ENCODE measurements at places on chromosomes 13 and 19.
A peak's percentile ranks its signal among the peaks of the same experiment; 100 is the strongest.

GRCh38 chr19:38656171-38656981 lies 8.9 kb downstream of the ACTN4 start:
- DNase-seq, result no peak
- H3K36me3 ChIP-seq, result peaks cover 45% of the 10 kb centered on the region

- H3K27me3 ChIP-seq, result peaks cover 60% of the 10 kb centered on the region
- no peak overlapping the region for H3K4me3 ChIP-seq
- H3K4me1 ChIP-seq, result peaks cover 23% of the 10 kb centered on the region
- no peaks in the 10 kb centered on the region for H3K36me3 ChIP-seq
- DNase-seq, result no peak
Measured at GRCh38 chr13:99045396-99045795, 67.5 kb upstream of the DOCK9 start.

GRCh38 chr19:49423985-49424303 lies 703 bp upstream of the PTH2 start:
- peak overlapping the region; percentile 42 for H3K4me3 ChIP-seq
- no peaks in the 10 kb centered on the region for H3K36me3 ChIP-seq
- H3K4me1 ChIP-seq, result peaks cover 70% of the 10 kb centered on the region
- H3K27me3 ChIP-seq, result peaks cover 83% of the 10 kb centered on the region
- no peak for DNase-seq

DNA sequence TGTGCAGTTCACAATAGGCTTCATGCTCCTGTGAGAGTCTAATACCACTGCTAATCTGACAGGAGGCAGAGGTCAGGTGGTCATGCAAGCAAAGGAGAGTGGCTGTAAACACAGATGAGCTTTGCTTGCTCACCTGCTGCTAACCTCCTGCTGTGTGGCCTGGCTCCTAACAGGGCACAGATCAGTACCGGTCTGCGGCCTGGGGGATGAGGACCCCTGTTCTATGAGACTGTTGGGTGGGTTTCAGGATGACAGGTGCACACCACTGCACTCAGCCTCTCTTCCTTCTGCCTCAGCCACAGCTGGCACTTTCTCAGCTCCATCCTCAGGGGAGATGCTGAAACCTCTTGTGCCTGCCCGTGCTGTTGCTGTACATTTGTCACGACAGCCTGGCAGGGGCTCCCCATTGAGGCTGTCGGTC lies 9.7 kb downstream of the CLEC4G start:
- H3K36me3 ChIP-seq, result no peaks in the 10 kb centered on the region
- H3K27ac ChIP-seq, result peak overlapping the region; percentile 30
- no peak for DNase-seq
- H3K4me3 ChIP-seq, result no peak overlapping the region
- peaks cover 35% of the 10 kb centered on the region for H3K4me1 ChIP-seq

DNA sequence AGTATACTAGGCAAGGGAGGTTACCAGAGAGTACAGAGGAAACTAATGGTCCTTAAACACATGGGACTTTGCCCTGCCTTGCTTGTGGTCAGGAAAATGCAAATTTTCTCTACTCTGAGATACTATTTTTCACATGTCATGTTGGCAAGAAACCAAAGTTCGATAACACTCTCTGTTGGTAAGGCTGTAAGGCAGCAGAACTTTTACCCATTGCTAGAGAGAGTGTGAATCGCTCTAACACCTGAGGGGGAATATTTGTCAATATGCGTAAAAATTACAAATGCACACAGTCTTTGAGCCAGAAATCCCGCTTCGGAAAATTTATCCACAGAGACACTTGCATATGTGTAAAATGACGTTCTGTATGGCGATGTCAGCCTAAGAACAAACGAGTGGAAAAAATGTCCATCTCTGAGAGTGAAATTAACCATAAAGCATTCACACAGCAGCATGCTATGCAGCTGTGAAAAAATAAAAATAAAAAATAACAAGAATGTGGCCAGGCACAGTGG lies 9.5 kb upstream of the RFX1 start:
- H3K4me3 ChIP-seq, result peak overlapping the region; percentile 46
- H3K4me1 ChIP-seq, result peaks cover 42% of the 10 kb centered on the region
- no peaks in the 10 kb centered on the region for H3K27me3 ChIP-seq
- DNase-seq, result no peak
- peak overlapping the region; percentile 79 for H3K27ac ChIP-seq
